Suppressor macrophage treated with lipopolysaccharide for 1 hour (primary cell): ENCODE measurements at places on chromosomes 6 and 20.

- no peak for DNase-seq
Observed at GRCh38 chr6:105300090-105300489, 102.8 kb downstream of the PREP start.

GRCh38 chr6:50270415-50270814 is 220.7 kb upstream of the DEFB112 start:
- DNase-seq = no peak

DNA sequence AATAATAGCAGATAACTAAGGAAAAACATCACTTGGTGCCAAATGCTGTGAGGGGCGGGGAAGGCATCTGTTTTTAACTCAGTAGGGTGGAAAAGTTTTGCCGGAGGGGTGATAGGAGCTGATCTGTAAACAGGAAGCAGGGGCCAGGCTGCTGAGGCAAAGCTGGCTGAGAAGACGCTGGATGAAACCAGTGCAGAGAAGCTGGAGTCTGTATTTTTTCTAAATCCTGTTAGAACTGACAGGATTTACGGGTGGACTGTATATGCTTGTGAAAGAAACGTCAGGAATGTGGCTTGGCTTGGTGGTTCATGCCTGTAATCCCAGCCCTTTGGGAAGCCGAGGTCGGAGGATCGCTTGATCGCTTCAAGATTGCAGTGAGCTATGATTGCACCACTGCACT is 5.6 kb downstream of the PCMTD2 start:
- DNase-seq = no peak

DNA sequence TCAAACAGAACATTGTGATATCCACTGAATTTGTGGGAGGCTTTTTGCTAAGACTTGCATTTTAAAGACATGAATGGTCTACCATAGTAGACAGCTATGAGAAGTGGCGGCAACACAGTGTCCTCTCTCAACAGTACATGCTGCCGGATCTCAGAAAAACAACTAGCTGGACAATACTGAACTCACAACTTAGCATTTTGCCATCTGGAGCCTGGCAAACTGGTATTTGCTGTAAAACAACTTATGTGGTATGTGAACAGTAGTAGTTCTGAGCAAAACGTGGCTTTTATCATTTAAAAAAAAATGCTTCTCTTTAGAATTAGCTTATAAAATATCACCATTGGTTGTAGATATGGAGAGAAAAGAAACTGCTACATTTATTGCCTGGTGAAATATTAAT is 3.3 kb upstream of the PXDC1 start:
- no peak for DNase-seq

GRCh38 chr6:106451439-106451838 is 90.9 kb downstream of the CRYBG1 start:
- DNase-seq = peak; percentile 64

- peak; percentile 52 for DNase-seq
Observed at GRCh38 chr20:16040742-16041141, 532.5 kb downstream of the KIF16B start.

DNA sequence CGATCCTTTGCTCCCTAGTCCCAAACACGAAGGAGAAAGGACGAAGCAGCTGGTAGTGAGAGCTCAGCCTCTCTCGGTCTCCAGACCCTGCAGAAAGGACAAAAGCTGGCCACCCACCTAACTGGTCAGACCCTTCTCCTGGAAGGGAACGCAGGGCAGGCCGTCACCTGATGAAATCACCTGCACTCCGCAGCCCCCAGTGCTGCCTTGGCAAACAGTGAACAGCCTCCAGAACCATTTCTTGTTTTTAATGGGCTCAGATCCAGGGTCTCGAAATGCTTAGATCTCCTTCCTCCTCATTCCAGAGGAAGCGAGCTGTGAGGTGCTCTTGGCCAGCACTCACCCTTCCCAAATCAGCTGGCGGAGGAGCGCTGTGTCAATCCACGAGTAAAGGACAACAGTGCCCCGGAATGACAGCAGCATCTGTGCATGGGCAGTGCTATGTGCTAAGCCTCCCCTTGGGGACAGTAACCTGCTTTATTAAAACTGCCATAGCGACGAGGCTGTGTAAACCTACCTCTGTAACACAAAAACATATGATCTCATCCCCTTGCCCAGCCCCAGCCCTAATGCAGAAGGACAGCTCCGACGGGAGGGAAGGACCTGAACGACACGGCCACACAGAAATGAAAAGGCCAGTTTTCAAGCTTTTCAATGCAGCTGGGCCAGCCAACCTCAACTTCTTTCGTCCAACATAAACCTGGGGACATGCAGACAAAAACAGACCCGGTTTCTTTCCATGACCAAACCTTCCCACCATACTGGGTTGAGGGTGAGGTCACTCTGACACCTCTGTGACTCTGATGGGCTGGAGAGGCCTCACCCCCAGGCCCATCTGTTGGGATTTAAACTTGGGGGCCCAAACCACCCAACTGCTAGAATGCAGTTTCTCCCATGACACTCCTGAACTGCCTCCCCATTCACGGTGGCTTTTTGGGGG is 43.3 kb downstream of the SULF2 start:
- DNase-seq = no peak
